ENCODE measurements at places on chromosomes 1 and 21. TPM values are rescaled to one million over a fixed set of nuclear protein-coding genes. Genes with fewer than 3 reads are reported as not detected.

GRCh38 chr21:43994646-43995045 lies 17.5 kb upstream of the TRAPPC10 start:
- peaks cover 8% of the 10 kb centered on the region for H3K27me3 ChIP-seq
- DNase-seq: no peak
- no peak overlapping the region for H3K4me3 ChIP-seq
- H3K36me3 ChIP-seq: no peaks in the 10 kb centered on the region

DNA sequence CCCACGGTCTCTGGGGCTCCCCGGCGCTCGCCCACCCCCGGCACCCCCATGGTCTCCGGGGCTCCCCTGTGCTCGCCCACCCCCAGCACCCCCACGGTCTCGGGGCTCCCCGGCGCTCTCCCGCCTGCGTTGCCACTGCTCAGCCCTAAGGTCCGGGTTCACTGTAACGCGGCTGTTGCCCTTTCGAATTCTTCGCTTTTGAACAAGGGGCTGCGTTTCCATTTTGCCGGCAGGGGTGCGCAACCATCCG lies 5.2 kb upstream of the FTCD start:
- no peak for DNase-seq
- H3K27ac ChIP-seq: no peak overlapping the region
- no peaks in the 10 kb centered on the region for H3K27me3 ChIP-seq
- H3K4me3 ChIP-seq: no peak overlapping the region
- H3K4me1 ChIP-seq: no peaks in the 10 kb centered on the region

- no peak for DNase-seq
- no peak overlapping the region for H3K27ac ChIP-seq
- H3K27me3 ChIP-seq: peaks cover 40% of the 10 kb centered on the region
- peaks cover 11% of the 10 kb centered on the region for H3K36me3 ChIP-seq
- H3K4me1 ChIP-seq: peaks cover 9% of the 10 kb centered on the region
Measured at GRCh38 chr1:32872192-32872460, 1.4 kb upstream of the FNDC5 start.

DNA sequence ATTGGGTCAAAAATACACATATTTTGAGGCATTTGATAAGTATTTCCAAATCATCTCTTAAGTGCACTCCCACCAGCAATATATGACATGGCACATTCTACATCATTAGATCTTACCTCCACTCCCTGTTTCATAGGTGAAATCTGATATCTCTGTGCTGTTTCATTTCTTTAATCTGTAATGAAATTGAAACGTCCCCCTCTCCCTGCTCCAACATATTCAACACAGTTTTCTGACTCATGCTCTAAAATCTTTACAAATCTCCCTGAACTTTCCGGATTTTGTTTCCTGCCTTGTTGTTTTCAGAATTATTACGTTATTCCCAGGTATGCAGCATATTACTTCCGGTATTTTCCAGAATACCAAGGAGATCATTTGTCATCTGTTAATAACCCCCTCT lies 66.1 kb upstream of the AKT3 start:
- no peak overlapping the region for H3K27ac ChIP-seq
- H3K4me3 ChIP-seq: no peak overlapping the region
- DNase-seq: no peak

GRCh38 chr1:9598316-9598700 lies 9.6 kb downstream of the TMEM201 start:
- H3K27me3 ChIP-seq: no peaks in the 10 kb centered on the region
- no peak overlapping the region for H3K27ac ChIP-seq
- peaks cover 2% of the 10 kb centered on the region for H3K4me1 ChIP-seq

DNA sequence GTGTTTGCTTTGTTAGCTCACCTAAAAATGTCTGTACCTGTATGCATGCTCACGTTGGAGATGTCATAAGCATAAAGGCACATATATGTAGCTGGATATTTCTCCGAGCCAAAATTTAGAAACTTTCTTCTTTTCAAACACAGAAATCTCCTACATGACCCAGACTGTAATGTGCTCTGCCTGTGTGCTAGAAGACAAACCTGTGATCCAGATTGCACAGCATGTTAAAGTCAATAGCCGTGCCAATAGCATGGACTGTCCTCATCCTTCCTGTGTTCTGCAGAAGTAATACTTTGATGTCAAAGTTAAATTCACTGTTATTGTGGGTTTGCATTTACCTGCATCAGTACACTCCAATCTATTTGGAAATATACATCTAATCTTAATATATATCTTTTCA lies 346.2 kb upstream of the ZRANB2 start:
- H3K27me3 ChIP-seq: no peaks in the 10 kb centered on the region
- no peaks in the 10 kb centered on the region for H3K4me1 ChIP-seq
- no peak overlapping the region for H3K4me3 ChIP-seq
- no peak overlapping the region for H3K27ac ChIP-seq
- H3K36me3 ChIP-seq: no peaks in the 10 kb centered on the region
- no peak for DNase-seq

- no peaks in the 10 kb centered on the region for H3K27me3 ChIP-seq
- H3K4me1 ChIP-seq: no peaks in the 10 kb centered on the region
- H3K36me3 ChIP-seq: peaks cover 39% of the 10 kb centered on the region
Measured at GRCh38 chr1:93566227-93566626, 115.4 kb downstream of the BCAR3 start.

GRCh38 chr1:246800756-246801155 lies 76.5 kb downstream of the SCCPDH start:
- no peaks in the 10 kb centered on the region for H3K36me3 ChIP-seq
- no peak for DNase-seq
- no peaks in the 10 kb centered on the region for H3K4me1 ChIP-seq
- no peaks in the 10 kb centered on the region for H3K27me3 ChIP-seq
- no peak overlapping the region for H3K4me3 ChIP-seq
- H3K27ac ChIP-seq: no peak overlapping the region

DNA sequence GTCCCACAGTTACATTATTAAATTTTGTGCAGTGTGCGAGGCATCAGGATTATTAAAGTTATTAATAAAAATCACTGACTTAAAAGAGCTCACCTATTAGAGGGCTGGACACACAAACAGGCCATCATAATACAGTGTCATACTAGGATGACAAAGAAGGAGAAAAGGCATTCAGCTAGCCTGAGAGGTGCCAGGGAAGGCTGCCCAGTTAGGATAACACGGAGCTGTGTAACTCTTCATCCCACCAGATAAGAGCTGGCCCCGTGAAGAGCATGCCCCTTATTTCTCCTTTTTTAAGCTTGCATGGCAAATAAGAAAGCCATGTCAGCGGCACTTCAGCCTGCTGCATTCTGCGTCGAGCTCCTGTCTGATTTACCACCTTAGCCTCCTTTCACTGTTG lies 109.5 kb downstream of the KCNK1 start:
- H3K36me3 ChIP-seq: no peaks in the 10 kb centered on the region
- no peak overlapping the region for H3K4me3 ChIP-seq
- no peaks in the 10 kb centered on the region for H3K27me3 ChIP-seq
- no peak overlapping the region for H3K27ac ChIP-seq
- no peaks in the 10 kb centered on the region for H3K4me1 ChIP-seq
- no peak for DNase-seq

TFF2 gene
- not detected for total RNA-seq

PLA2G4A gene
- 28.2 TPM for total RNA-seq

MCOLN3 gene
- total RNA-seq: 0.68 TPM

NPR1 gene
- not detected for total RNA-seq

Measured in activated T-helper 2 cell treated with anti-CD3 and anti-CD28 coated beads, Interferon-gamma antibody, Interleukin-2, Interleukin-4, amounts not matched to agents 10 μg/mL and 5 μg/mL and 100 μg/mL, durations not matched to agents 14 hours and 24 hours and 36 hours (primary cell).